ENCODE measurements at places on chromosomes 2 and 18.

DNA sequence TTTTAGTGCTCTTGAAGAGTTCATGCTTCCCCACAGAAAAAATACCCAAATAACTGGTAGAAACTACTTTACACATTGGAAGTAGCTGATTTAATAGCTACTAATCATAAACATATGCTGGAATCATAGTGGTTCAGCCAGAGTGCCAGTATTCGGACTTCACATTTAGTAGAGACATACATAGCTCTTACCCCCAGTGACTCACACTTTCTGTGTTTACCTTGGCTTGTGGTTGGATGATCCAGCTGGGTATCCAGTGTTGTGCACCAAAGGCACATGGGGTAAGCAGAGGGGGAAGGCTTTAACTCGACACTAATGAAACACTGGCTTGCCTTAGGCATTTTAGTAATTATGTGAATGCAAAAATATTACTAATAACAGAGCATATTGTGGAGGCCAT lies 18.1 kb downstream of the ARHGAP28 start:
- no peak for DNase-seq

DNA sequence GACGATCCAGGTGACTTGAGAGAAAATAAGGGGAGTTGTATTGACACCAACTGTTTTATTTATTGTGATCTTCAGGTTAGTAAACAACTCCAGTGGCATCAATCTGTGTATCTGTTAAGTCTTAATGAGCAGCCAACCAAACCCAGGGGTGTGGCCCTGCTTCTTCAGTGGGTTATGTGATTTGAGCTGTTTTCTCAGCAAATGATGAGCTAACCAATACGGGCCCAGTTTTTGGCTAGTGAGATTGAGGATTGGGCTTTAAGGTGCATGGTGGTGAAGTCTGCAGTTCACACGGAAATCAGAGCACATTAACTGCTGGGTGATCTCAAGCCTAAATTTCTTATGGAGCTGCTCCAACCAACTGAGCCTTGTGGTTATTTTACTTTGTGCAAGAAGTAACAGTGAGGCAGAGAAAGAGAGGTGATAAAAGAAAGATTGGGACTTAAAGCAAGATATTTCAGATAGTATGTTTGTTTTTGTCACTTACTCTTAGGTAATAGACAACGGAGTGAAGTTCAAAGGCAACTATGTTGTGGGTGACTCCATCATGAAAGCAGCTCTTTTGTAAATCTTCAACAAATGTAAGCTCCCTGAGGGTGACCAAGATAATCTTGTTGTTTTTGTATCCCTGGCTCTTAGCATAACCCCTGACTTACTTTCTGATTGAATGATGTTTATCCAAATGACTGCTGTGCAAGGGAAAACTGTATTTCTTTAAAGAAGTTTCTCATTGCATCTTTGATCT lies 2.4 kb downstream of the MTCL1 start:
- DNase-seq, result no peak

DNA sequence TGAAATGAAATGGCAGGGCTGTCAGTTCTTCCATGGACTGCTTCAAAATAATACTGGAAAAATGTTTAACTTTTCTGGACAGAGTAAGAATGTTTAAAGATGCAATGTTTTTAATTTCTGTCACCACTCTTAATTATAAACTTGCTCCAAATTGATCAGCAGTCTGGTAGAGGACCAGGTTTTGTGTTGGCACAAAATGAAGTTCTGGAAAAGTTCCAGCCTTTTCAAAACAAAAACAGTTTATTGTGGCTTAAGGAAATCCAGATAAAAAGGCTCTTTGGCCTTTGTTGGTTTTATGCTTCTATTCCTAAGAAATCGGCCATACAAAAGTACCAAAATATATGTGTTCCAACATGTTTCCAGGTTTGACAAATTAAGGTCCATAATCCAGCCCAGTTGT lies 48.8 kb downstream of the PTRHD1 start:
- no peak for DNase-seq

DNA sequence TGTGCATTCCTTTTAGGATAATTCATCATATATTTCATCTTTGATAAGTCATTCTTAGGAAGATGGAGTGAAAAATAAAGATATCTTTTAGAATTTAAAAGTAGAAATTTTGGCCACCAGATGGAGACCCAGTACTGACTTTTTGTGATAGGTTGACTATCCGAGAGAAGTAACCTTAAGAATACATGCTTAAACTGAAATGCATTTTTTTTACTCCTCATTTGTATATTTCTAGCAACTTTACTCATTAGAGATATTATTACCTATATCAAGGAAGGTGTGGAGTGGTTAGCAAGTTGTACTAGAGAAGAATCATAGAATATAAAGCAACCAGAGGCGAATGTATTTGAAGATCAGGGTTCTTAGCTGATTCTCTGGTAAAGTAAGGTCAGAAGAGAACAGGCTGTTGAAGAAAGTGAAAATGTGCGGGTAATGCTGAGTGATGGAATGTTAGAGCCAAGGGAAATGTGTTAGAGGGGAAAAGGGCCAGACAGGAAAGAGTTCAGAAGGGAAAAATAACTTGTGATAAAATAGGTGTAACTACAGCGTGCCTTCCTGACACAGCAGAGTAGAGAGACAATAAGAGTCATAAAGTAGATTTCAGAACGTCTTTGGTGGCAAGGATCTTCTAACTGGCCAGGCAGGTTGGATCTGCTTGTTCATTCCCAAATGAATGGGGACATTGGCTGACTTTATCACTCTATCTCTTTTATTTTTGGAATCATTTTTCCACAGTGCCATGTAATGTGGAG lies 52.3 kb downstream of the TDRD15 start:
- DNase-seq, result no peak

DNA sequence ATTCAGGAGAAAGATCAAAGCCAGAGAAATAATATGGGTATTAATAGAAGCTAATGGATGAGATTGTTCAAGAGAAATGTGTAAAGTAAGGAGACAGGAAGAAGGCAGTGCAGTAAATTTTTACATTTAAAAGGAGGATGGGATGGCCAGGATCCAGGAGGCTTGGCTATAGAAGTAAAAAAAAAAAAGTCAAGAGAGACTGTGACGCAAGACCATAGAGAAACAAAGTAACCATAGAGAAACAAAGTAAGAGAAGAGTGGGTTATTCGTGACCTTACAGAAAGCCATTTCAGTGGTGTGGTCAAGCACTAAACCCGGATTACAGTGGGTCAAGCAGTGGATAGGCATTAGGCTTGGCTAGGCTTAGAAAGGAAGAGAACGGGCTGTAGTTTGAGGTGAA lies 10.5 kb upstream of the FAM171B start:
- DNase-seq, result no peak

DNA sequence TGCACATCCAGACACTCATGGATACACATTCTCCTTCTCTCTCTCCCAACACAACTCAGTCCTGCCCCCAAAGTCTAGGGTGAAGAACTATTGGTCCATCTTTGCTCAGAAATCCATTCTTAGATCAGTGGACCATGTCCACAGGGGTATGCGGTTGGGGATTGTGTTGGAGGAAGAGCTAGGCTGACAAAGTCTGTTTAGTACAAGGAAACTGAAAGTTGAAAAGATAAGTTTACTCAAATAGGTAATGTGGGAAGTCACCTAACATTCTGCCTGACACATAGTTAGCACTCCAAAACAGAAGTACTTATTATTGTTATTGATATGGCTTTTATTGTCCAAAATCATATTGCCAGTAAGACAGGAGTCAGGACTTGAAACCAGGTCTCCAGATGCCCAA lies 55.9 kb downstream of the ALK start:
- no peak for DNase-seq

DNA sequence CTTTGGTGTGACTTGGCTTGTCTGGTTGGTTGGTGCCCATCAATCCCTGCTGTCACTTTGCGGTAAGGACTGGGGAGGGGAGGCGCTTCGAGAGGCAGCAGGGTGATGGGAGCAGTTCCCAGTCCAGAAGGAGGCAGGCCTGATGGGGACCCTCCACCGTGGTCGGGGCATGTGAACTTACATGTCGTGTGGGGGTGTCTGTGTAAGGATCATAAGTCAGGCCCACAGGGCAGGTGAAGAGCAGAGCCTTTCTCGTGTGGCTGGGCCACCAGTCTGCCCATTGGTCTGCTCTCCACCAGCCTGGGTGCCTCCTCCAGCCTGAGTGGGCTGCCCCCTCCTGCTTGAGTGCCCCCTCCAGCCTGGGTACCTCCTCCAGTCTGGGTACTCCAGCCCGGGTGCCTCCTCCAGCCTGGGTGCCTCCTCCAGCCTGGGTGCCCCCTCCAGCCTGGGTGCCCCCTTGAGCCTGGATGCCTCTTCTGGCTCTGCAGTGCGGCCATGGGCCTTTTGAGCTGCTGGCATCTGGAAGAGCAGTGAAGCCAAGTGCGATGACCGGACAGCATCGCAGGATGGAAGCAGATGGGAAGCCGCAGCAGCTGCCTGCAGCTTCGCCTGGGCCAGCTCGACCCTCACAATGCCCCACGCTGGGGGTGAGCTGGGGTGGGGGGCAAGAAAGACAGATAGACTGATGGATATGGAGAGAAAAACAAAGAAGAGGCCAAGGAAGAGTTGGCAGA lies 25.0 kb downstream of the ATOH8 start:
- no peak for DNase-seq

- DNase-seq, result no peak
Measured at GRCh38 chr2:110670826-110671225, 7.0 kb downstream of the BUB1 start.

GRCh38 chr2:200422532-200423261 lies 87.2 kb downstream of the KCTD18 start:
- DNase-seq, result no peak

GRCh38 chr2:119149611-119150010 lies 8.9 kb downstream of the C1QL2 start:
- no peak for DNase-seq

DNA sequence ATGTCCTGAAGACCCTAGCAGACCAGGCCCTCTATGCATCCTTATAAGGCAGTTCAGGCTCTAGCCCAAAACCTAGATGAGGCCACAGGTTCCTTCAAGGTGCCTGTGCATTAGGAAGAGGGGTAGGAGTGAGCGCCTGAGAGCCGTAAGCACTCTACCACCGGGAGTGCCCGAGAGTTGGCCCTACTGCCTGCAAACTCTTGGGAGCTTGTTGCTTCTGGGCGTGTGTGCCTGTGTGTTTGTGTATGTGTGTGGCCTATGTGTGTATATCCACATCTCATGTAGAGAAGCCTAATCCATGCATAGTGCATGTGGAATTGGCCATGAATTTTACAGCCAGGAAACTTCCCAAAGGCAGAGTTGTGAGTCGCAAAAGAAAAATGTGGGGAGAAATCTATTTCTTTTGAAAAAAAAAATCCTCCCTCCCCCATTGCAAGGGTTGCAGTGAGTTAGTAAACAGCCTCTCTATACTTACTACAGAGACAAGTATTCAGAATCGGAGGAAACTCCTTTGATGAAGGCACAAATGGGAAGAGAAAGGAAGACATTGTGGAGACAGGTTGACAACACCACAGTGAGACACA lies 96.8 kb downstream of the ADD2 start:
- no peak for DNase-seq

- no peak for DNase-seq
Measured at GRCh38 chr2:131143803-131144202, 38.7 kb downstream of the PLEKHB2 start.

DNA sequence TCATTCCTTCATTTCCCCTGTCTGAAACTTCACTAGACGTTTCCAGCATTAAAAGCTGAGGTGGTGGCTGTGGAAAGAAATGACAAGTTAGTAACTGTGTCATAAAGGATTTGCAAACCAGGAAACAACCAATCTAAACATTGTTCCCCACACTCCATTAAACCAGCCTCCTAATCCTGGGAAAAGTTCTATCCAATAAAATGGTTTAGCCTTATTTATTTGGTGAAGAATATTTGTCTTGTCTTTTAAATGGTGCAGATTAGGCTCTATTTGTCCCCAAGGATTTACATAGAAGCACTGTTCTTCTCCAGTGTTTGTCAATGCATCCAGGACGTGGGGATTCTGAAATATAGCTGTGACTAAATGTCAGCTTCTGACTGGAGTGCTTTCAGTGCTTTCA lies 10.5 kb upstream of the DPP4 start:
- DNase-seq, result no peak

GRCh38 chr18:13796515-13796914 lies 27.4 kb upstream of the MC5R start:
- DNase-seq, result no peak

GRCh38 chr2:166764216-166764615 lies 124.1 kb upstream of the XIRP2 start:
- DNase-seq, result no peak
